ENCODE measurements at places on chromosomes 2 and 18. TPM values are rescaled to one million over a fixed set of nuclear protein-coding genes. Genes with fewer than 3 reads are reported as not detected.

Gene MAP2
- 2.2 TPM for total RNA-seq

Gene MYO3B
- 0.36 TPM for total RNA-seq

Gene OTOS
- not detected for total RNA-seq

Gene CDC42EP3
- total RNA-seq: 121 TPM

Gene GALR1
- not detected for total RNA-seq
